ENCODE measurements at places on chromosomes 1 and 21.

- DNase-seq, result no peak
These were observed 33.6 kb downstream of the RGS8 start for GRCh38 chr1:182650678-182651338.

- DNase-seq, result peak; percentile 82
These were observed 41.7 kb upstream of the ZNF326 start for GRCh38 chr1:89953131-89953626.

DNA sequence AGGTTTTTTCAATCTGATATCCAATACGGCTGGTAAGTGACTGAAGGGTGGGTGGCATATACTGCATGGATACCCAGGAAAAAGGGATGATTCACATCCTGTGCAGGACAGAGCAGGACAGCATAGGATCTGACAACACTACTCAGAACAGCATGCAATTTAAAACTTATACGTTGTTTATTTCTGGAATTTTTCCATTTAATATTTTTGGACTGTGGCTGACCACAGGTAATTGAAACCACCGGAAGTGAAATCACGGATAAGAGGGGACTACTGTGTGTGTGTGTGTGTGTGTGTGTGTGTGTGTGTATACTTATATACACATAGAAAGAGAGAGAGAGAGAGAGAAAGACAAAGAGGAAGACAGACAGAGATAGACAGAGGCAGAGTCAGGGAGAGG, 23.0 kb downstream of the ERICH3 start:
- DNase-seq, result peak; percentile 40

GRCh38 chr1:214120951-214121350, 133.2 kb downstream of the PROX1 start:
- no peak for DNase-seq

DNA sequence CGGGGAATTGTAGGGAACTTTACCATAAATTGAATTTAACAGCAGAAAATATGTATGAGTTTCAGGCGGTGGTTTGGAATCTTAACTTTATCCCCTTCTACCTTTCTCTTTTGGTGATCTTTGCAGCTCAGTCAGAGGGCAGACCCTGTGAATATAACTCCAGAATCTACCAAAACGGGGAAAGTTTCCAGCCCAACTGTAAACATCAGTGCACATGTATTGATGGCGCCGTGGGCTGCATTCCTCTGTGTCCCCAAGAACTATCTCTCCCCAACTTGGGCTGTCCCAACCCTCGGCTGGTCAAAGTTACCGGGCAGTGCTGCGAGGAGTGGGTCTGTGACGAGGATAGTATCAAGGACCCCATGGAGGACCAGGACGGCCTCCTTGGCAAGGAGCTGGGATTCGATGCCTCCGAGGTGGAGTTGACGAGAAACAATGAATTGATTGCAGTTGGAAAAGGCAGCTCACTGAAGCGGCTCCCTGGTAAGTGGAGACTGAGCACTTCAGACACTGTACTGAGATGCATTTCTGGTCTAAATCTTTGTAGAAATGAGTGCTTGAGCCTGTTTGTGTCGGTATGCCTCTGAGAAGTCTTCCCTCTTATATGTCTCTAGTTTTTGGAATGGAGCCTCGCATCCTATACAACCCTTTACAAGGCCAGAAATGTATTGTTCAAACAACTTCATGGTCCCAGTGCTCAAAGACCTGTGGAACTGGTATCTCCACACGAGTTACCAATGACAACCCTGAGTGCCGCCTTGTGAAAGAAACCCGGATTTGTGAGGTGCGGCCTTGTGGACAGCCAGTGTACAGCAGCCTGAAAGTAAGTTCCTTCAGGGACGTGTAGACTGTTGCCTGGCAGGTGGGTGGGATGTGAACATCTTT, 1.5 kb downstream of the CCN1 start:
- peak; percentile 88 for DNase-seq

GRCh38 chr1:147389532-147390184, 147.2 kb downstream of the CHD1L start:
- peak; percentile 79 for DNase-seq
